Activated CD4-positive, CD25-positive, alpha-beta regulatory T cell (primary cell): ENCODE measurements at places on chromosomes 1 and 21.

GRCh38 chr21:25314247-25314646 lies 293.0 kb downstream of the MRPL39 start:
- no peak for DNase-seq

GRCh38 chr1:233777566-233777965 lies 126.9 kb upstream of the SLC35F3 start:
- DNase-seq: no peak

GRCh38 chr1:39016604-39017171 lies 9.5 kb upstream of the NDUFS5 start:
- DNase-seq: no peak

DNA sequence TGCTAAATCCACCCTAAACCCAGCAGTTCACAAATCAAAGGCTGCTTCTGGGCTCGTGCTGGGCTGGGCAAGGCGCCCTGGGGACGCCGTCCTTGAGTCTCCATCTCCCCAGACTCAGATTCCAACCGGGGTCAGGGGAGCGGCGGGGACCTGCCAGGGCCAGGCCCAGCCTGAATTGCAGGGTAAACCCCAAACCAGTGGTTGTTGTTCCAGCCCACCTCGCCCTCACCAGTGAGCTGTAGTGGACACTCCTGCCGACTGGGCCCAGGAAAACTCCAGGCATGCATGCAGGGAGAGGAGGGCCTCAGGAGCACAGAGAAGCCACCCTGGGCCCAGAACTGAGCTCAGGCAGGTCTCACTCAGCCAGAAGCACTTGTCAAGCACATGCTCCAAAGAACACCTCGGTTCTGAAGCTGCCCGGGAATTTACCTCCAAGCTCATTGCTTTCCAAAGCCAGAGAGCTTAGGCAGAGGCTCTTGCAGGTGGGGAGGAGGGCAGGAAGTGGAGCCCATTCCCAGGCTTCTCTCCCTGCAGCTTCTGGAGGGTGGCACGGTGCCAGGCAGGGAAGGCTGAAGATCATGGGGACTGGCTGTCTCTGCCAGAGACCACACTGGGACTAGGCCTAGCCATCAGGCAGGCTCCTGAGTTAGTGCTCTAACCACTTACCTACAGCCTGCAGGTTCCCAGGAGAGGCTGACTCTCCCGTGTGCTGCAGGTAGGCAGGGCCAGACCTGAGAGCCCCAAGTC lies 437.0 kb downstream of the MATN1 start:
- DNase-seq: no peak

- DNase-seq: no peak
Observed at GRCh38 chr1:85911742-85912141, 203.5 kb upstream of the ZNHIT6 start.

DNA sequence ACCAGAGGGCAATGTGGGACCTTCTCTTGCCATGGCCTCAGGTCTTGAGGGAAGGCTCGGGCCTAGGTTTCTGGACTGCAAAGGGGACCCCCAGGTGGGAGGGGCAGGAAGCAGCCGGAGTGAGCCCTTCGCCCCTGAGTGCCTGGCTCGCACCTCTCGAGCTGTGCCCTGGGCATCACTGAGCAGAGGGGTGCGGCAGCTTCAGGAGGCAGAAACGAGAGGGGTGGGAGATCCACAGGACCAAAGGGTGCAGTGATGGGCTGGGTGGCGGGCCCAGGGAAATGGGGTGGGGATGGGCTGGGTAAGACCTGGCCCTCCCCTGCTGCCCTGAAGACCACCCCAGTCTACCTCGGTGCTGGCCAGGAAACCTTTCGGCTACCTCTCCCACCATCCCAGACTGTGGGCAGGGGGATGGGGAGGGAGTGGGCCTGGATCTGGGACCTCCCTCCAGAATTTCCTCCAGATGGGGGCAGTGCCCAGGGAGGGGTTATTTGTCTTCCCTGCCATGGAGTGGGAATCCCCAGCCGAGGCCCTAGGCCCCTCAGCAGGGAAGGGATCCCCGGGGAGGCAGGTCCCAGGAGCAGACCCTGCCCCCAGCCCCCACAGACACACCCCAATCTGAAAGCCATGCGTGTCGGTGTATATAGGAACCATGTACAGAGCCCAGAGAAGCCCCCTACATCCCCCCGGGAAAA lies 21.3 kb downstream of the A3GALT2 start:
- DNase-seq: no peak

DNA sequence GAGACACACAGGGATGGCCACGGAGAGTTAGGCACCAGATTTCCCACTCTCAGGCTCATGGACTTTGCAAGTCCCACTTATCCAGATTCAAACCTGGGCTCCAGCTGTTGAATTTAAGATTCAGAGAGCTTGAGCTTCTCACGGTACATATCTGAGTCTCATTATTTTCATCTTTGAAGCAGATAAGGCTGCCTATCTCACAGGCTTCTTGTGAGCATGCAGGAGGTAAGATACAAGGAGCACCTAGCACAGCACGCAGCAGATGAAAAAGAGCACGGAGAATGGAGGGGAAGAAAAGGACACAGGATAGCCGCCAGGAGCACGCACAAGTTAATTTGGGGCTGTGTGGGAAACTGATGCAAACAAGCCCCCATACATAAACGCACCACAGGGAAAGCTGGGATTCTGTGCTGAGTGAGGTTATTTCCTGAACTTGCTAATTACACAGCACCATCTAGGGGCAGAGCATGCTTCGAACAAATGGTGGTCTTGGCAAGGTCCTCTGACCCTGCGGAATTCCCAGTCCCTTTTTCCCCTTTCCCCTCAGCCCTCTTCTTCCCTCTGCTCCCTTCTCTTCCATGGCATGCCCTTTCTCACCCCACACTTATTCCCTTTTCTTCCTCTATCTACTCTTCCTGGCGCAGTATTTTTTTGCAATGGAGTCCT lies 134.7 kb upstream of the VANGL1 start:
- DNase-seq: no peak

- DNase-seq: no peak
Observed at GRCh38 chr1:45604239-45604638, 19.6 kb downstream of the CCDC17 start.

- DNase-seq: no peak
Observed at GRCh38 chr1:2072109-2072806, 22.0 kb downstream of the PRKCZ start.

DNA sequence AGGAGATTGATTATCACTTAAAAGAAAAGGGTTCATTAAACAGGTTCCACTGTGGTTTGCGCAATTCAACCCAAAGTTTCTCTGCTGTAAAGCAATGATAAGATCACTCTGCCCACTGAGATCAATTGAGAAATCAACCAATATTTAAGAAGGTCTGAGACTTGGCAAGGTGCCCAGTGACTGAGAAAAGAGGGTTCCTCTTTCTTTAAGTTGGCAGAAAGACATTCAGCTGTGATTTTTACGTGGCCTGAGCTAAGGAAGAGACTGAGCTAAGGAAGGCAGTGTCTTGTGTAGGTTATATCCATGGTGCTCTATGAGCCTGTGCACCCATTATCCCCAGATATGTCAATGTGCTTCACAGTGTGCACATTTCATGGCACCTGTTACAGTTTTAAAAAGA lies 344.1 kb downstream of the DISC1 start:
- no peak for DNase-seq

GRCh38 chr1:107593501-107594209 lies 371.3 kb downstream of the VAV3 start:
- no peak for DNase-seq

DNA sequence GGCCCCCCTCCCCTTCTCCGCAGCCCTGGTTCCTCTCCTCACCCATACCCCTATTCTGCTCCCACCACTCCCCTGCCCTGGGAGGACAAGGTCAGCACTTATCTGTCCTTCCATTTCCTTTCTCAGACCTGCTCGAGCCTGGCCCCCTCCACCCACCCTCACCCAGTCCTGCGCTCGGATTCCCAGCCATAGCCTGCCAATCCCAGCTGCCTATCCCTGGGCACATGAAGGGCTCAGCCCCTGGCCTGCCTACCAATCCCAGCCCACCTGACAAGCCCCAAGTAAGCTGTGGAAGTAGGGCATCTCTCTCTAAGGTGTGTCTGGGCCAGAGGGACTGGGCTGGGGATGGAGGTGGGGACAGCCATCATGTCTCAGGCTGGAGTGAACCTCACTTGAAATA lies 5.4 kb downstream of the BLACAT1 start:
- DNase-seq: no peak

DNA sequence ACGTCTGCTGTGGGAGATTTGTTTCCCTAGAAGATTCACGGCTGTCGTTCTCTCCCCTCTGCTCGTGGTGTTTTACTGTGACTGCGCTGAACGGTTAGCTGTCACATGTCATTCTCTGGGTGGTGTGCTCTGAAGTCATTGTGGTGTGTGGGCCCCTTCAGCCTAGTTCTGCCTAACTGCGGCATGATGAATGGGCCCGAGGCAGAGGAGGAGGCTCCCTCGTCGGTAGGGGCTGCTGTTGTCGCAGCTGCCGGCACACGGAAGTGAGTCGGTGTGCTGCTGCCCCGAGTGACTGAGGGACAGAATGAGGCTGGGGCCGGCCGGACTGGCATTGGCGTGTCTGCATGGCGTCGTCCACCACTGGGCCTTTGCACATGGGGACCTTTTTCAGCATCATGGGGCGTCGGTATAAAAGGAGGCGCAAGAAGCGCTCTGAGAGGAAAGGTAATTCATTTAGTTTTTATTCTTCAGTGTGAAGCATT lies 77.9 kb downstream of the ADARB1 start:
- no peak for DNase-seq

DNA sequence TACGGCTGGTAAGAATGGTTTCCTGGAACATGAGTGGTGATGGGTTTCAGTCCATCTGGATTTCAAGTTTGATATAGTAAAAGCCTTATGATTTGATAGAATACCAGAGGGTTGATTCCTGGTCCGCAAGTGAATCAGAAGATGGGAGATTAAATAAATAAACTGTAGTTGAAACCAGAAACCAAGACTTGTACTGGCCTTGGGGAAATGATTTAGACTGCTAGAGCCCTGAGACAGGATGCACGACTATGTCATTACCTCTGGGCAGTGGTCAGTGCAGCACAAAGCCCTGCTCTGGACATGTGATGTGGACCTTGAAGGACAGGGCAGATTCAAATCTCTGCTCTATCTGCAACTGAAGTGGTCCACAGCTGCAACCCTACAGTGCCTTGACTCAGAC lies 15.6 kb upstream of the FMOD start:
- no peak for DNase-seq

DNA sequence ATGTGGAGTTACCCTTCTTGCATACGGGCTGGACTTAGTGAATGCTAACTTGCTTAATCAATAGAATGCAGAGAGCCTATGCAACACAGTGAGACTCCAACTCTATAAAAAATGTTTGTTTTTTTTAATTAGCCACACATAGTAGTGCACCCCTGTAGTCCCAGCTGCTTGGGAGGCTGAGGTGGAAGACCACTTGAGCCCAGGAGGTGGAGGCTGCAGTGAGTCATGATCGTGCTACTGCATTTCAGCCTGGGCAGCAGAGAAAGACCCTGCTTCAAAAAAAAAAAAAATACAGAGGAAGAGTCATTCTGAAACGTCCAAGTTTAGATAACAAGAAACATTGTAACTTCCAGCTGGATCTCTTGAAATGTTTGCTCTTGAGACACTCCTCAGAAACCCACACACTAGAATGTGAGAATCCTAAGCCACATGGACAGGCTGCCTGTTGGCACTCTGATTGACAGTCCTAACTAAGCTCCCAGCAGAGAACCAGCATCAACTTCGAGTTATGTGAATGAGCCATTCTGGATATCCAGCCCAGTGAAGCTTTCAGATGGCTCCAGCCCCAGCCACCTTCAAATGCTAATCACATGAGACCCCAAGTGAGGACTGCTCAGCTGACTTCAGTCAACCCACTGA lies 20.0 kb upstream of the CAP1 start:
- no peak for DNase-seq

GRCh38 chr21:27104846-27105431 lies 138.1 kb upstream of the ADAMTS5 start:
- no peak for DNase-seq
